Neural progenitor cell (in vitro differentiated cells): ENCODE measurements at places on chromosomes 6 and 20. TPM values are rescaled to one million over a fixed set of nuclear protein-coding genes. Genes with fewer than 3 reads are reported as not detected.
A peak's percentile ranks its signal among the peaks of the same experiment; 100 is the strongest.

DNA sequence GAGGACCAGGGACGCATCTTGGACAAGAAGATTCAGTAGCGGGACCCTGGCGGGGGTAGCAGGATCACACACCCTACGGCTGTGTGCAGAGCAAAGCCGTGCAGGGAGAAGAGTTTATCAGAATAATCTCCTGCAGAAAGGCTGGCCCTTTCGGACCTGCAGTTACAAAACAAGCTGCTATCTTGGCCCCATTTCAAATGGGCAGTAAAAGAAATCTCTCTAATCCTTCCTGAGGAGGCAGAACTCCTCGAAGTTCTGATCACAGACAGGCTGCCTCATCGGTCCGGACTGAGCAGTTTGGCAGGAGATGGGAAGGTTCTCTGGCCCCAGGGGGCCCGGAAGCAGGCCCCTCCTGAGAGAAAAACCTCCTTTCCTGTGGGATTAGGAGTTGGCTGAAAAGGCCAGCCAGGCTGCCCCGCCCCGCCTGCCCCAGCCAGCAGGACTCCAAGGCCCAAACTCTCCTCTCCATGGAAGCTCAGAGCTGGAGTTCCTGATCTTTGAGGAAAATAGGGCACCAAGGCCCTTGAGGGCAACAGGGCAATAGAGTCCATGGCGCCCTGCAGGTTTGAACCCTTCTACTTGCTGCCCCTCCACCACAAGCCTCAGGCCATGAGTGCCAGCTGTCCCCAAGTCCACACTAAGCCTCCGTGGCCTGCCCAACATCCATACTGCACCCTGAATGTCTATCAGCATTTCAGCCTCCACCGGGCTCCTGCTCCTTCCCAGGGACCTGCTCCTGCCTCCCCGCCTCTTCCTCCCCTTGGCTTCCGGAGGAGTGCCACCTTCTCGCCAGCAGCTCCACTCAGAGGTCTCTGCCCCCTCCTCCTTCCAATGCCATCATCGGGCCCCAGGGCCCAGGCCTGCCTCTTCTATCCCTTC, 141.3 kb downstream of the PREX1 start:
- peak; percentile 42 for DNase-seq

GRCh38 chr6:34513646-34514045, 42.5 kb downstream of the SPDEF start:
- DNase-seq = peak; percentile 70

DNA sequence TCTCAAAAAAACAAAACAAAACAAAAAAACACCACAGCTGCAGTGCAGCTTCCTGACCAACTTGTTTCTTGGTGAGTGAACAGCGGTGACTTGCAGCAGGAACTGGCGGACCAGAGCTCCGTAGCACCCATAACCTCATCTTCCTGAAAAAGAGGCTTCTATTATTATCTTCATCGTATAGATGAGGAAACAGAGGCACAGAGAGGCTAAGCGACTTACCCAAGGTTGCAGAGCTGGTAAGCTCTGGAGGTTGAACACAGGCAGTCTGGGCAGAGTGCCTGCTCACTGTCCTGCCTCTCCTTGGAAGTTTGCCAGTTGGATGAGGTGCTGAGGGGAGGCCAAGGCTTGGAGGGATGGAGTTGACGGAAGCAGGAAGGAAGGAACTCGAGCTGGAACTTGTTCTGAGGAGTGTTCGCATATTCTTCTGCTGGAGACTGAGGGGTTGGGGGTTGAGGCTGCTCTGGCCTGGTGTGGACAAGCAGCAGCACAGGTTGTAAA, 47.9 kb upstream of the CCDC167 start:
- no peak for DNase-seq

- DNase-seq = no peak
Measured at GRCh38 chr6:143564484-143565017, 53.0 kb upstream of the FUCA2 start.

The TRDN gene
- total RNA-seq = 0.06 TPM in 1 of 2 replicates, not detected in the other

- DNase-seq = no peak
Measured at GRCh38 chr6:56259234-56260077, 12.1 kb upstream of the COL21A1 start.

- no peak for DNase-seq
Measured at GRCh38 chr6:126131246-126131645, 144.9 kb downstream of the TRMT11 start.

The PMEPA1 gene
- total RNA-seq = 0.03 and 1.7 TPM in 2 replicates

DNA sequence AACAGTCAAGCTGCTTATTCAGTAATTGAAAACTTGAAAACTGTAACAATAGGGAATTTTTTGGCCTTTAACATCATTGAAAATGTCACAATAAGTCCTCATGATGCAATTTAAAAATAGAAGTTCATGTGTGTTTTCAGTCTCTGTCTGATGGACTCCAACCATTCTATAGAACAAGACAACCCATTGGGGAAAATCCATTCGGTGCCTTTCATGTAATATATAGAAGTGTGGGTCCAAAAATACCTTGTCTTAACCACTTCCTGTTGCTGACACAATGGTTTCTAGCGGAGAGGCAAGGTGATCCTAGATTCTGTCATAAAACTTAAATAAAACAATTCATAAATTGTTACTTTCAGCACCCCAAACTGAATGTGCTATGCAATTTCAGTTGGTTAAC, 1131.3 kb upstream of the MAP3K7 start:
- DNase-seq = no peak

DNA sequence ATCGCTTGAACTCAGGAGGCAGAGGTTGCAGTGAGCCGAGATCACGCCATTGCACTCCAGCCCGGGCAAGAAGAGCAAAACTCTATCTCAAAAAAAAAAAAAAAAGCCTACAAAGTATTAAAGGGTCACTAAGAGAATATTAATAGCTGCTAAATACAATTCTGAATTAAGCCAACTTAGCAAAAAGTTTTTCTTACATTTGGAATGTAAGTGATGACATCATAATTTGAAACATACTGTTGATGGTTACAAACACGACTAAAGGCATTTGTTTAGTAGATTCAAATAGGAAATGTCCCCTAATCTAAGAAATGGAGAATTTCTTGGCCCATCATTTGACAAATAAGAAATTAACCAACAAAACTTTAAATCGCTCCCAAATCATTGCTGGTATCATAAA, 282.8 kb downstream of the RNGTT start:
- no peak for DNase-seq

The CTSA gene
- total RNA-seq = 15.1 and 30.9 TPM in 2 replicates

The SPATA2 gene
- total RNA-seq = 4.0 and 5.0 TPM in 2 replicates

The SIRT5 gene
- total RNA-seq = 14.3 and 18.2 TPM in 2 replicates

GRCh38 chr6:13778028-13778427, 36.3 kb downstream of the MCUR1 start:
- no peak for DNase-seq

GRCh38 chr6:119539066-119539746, 189.6 kb upstream of the MAN1A1 start:
- DNase-seq = no peak

- DNase-seq = no peak
Measured at GRCh38 chr20:1757072-1757471, 99.5 kb upstream of the SIRPG start.

The PCK1 gene
- not detected in 2 replicates for total RNA-seq

The BTBD9 gene
- total RNA-seq = 16.4 and 16.9 TPM in 2 replicates

The AVP gene
- not detected in 2 replicates for total RNA-seq

- DNase-seq = no peak
Measured at GRCh38 chr6:115442323-115442722, 618.4 kb downstream of the FRK start.

GRCh38 chr6:13238640-13239216, 89.6 kb downstream of the TBC1D7 start:
- DNase-seq = no peak

DNA sequence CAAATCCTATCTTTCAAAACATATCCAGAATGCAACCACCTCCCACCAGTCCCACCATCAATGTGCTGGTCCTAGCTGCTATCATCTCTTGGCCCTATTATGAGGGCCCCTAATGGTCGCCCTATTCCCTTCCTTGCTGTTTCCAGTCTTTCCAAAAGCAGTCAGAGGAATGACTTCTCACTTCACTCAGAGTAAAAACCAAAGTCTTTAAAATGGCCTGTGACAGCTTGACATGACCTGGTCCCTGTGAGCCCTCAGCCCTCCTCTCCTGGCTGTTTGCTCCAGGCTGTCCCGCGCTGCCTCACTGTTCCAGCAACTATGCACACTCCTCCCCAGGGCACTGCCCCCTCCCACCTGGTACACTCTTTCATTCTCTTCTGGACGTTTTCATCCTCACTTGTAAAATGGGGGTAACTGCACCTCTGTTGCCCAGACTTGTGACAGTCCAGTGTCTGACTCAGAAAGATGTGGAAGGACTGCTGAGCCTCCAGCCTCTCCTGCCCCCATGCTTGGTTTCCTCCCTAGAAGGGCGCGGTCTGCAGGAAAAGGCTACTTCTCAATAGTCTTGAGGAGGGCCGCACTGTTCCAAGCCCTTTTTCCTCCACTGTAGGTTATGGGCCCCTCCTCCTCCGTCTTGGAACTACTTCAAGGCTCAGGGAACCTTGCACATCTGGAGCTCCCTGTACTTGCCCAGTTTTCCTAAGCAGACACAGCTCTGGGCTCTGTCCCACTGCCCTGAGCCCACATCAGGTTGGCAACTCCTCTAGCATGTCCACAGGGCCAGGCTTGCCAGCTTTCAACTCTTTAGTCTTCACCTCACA, 64.7 kb downstream of the MYH7B start:
- no peak for DNase-seq

DNA sequence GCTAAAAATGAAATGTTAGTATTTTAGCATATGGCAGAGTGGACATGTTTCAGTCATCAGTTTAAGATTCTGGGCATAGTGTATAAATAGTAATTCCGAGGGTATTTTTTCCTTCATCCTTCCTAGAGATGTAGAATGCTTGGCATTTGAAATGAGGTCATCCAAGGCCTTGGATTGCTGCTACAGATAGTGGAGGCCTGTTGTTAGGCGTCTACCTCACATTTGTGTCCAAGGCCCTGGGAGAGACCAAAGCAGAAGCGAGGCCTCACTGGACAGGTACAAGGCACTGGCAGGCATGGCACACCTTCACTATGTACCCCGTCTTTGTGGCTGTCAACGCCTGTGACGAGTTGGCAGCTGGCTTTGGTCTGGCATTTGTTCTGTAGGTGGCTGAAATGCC, 58.0 kb downstream of the DTD1 start:
- DNase-seq = no peak

DNA sequence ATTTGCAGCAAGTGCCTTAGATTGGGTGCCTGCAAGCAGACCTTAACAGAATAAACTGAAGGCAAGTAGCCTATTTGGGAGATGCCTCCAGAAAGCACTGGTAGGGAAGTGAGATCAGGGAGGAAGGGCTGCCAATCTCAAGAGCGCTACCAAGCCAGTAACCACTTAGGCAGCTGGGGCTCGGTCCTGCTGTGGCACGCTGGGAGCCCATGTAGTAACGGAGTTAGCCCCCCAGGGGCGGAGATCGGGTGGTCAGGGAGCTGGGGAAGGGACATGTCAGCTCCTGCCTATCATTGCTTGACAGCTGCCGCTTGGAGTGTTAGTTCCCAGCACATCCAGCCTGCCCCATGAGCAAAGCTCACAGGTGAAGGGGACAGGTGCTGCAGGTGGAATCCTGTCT, 127.0 kb downstream of the CEBPB start:
- no peak for DNase-seq

- DNase-seq = no peak
Measured at GRCh38 chr6:139753198-139753861, 378.9 kb upstream of the CITED2 start.

GRCh38 chr20:46985671-46986070, 91.0 kb downstream of the EYA2 start:
- DNase-seq = no peak

DNA sequence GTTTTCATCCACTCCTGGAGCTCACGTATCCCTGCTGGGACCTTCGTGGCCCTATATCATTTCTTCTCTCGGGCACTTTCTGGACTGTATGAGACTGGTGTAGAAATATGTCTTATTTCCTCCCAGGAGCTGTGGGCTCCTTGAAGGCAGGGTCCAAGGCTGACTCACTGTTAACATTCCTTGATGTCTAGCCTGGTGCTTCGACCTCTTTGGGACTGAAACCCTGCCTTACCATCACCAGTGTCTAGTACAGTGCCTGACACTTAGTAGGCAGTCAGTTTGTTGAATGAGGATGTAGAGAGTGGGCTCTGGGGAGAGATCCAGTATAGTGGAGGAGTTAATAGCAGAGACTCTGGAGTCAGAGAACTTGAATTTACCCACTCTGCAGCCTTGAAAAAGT, 23.6 kb downstream of the POFUT1 start:
- DNase-seq = no peak

DNA sequence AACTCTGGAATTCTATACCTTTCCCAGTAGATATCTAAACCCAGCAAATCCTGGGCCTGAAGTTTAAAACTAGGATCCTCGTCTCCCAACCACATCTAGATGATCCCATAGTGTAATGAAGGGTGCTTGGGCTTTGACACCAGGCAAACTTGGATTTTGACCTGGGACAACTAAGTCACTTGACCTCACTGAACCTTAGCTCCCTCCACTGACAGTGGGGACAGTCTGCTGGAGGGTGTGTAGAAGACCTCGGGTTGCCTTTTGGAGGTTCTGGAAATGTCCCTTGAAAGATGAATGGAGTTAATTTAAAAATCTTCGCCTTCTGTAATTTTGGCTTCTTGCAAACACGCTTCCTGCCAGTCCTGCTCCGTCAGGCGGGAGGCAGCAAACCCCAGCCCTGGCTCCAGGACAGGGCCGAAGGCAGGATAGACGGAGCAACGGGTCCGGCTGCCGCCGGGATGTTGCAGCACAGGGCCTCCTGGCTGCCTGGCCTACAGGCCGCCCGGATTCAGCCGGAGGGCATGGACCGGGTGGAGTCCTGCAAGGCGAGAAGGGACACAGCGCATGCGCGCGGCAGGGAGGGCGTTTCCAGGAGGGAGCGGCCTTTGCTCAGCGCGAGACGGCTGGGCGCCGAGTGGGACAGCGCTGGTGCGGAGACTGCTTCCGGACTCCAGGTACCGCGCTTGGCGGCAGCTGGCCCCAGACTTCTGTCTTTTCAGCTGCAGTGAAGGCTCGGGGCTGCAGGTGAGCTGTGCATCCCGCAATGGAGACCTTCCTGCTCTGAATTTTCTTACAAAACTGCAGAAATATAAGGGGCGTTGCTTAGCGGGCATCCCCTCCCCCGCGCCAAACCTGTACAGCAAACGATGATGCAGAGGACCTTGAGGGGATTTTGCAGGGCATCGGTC, at the start of gene TMEM14A:
TMEM14A (plus strand) TSS at position 612 of the 908 bp plus-strand sequence. CDS start 5,990 bp downstream, outside the sequence.
- peak; percentile 98 for DNase-seq

The OTOR gene
- total RNA-seq = not detected in 2 replicates

DNA sequence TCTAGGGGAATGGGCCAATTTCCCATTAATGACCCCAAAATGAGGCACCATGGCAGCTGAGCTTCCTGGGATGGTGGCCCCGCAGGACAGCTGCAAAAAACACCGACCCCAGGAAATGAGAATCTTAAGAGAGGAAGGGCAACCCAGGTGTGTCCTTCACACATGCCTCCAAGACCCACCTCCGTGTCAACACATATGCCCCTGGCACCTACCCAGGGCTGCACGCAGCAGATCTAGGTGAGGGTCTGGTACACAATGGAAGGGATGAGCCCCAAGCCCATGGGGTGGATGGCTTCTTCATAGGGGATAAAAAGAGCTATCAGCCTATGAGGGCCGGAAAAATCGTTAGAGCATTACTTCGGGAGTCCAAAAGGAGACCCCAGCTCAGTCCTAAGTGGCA, 9.5 kb downstream of the MTCH1 start:
- no peak for DNase-seq

DNA sequence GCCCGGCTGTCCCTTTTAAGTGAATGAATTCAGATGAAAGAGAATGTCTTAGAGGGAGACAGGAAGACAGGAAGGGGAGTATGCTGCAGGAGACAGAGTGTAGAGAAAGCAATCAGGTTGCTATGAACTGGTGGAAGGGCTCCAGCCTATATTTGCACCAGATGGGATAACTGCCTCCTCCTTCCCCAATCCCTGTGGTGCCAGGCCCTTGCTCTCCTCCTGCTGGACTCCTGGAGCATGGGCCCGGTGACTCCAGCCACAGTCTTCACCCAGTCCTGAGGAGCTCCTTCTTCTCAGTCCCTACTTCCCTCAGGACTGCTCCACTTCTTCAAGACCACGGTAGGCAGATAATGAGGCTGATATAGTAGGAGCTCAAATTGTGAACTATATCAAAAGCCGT, 91.8 kb downstream of the TMEM200A start:
- no peak for DNase-seq
